ENCODE measurements at places on chromosomes 6 and 20.

GRCh38 chr20:37686762-37687477 lies 6.9 kb upstream of the CTNNBL1 start:
- no peak for DNase-seq

DNA sequence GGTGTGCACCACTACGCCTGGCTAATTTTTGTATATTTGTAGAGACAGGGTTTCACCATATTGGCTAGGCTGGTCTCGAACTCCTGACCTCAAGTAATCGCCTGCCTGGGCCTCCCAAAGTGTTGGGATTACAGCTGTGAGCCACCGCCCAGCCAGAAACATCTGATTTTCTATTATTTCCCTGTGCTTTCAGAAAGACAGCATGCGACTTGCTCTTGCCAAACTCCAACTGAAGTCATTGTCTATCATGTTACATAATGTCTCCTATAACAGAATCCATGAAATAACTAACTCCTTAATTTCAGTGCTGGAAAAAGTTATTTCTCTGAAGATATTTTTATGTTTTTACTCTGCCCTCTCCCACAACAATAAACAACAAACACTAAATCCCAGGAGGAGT lies 8.5 kb downstream of the RMND1 start:
- DNase-seq: no peak

- DNase-seq: no peak
Observed at GRCh38 chr6:14584450-14584849, 466.9 kb downstream of the CD83 start.

- DNase-seq: no peak
Observed at GRCh38 chr6:160881148-160881808, 110.3 kb upstream of the MAP3K4 start.

DNA sequence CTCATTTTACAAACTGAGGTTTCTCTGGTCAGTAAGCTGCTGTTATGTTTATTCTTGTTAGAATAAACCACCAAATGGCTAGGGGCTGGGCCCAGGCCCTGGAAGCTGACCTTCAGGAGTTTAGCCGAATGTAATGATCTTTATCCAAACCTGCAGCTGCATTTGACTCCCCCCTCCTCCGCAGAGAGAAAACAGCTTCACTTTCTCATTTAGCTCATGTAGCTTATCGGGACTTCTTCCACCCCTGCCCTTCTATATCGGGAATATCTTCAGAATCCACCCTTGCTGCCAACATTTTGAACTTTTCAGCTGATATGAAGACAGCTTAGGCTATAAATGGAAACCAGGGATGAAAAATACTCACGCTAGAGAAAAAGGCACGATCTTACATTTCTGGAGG lies 102.6 kb downstream of the ZMYND8 start:
- no peak for DNase-seq

DNA sequence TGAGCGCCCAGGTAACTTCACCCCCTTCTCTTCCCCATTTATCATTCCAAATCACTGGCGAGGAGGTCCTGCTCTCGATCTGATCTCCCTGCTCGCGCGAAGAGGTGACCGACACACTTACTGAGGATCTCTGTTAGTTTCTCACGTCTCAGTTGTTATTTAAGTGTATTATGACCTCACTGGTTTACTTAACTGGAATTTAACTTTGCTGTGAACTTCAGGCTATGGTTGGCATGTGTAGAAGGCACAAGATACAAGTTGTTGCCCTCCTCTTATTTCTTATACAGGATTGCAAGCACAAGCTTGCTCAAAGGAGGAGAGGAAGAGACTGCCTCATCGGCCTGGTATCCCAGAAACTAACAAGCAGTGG lies 1.2 kb downstream of the RNF217 start:
- no peak for DNase-seq

DNA sequence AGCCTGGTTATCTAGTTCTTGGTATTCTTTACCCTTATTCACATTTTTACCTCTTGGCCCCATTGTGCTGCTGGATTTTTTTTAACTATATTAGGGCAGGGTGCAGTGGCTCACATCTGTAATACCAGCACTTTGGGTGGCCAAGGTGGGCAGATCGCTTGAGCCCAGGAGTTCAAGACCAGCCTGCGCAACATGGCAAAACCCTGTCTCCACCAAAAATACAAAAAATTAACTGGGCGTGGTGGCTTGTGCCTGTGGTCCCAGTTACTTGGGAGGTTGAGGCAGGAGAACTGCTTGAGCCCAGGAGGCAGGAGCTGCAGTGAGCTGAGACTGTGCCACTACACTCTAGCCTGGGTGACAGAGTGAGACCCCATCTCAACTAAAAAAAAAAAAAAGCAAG lies 12.2 kb upstream of the TAF8 start:
- no peak for DNase-seq

Measured in NCI-H1105 treated with DMSO at 0.1 percent for 48 hours (cell line).